Fibroblast of skin of back (primary cell): ENCODE measurements at places on chromosomes 3 and 15.

DNA sequence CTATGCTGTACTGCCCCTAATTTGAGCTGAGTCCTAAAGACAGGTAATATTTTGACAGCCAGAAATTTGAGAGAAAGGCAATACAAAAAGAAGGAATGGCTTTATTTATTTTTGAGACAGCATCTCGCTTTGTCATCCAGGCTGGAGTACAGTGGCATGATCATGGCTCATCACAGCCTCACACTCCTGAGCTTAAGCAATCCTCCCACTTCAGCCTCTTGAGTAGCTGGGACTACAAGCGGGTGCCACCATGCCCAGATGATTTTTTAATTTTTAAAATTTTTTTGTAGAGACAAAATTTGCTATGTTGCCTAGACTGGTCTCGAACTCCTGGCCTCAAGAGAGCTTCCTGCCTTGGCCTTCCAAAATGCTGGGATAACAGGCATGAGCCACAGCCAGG lies 77.4 kb upstream of the SLC4A7 start:
- no peak for DNase-seq

GRCh38 chr3:30970183-30970582 lies 75.7 kb upstream of the GADL1 start:
- DNase-seq = no peak

DNA sequence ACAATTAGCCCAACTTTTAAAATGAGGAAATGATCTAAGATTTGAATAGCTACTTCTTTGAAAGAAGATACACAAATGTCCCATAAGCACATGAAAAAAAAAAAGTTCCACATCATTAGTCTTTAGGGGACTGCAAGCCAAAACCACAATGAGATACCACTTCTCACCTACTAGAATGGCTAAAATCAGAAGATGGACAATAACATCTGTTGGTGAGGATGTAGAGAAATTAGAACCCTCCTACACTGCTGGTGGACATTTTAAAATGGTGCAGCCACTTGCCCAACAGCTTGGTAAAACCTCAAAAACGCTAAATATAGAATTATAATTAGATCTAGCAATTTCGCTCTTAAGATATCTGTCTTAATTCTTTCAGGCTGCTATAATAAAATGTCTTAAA lies 77.1 kb downstream of the MEX3B start:
- DNase-seq = no peak

DNA sequence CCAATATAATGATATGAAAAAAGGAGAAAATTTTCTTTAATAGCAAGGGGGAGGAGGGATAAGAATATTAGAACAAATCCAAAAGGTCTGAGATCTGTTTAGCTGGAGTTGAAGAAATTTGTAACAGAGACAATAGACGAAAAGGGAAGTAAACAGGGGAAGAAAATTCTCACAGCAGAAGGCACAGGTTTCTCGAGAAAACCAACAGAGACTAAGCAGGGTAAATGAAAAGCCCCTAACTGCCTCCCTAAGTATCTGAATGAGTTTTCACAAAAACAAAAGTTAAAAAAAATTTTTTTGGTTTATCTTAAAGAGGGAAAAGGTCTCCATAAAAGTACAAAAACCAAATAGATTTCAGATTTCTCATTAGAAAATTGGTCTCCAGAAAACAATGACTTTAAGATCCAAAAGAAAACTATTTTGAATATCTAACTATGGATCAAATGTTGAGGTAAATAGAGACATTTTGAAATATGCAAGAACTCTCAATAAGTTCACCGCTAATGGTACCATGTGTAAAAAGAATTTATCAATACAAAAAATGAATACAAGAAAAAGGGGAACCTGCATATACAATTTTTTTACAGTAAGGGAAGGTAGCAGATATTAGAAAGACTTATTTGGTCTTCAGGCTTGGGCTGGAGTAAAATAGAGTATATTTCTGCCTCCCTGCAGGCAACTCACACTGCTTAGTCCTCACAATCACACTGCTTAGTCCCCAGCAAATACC lies 23.9 kb upstream of the NEK10 start:
- no peak for DNase-seq

DNA sequence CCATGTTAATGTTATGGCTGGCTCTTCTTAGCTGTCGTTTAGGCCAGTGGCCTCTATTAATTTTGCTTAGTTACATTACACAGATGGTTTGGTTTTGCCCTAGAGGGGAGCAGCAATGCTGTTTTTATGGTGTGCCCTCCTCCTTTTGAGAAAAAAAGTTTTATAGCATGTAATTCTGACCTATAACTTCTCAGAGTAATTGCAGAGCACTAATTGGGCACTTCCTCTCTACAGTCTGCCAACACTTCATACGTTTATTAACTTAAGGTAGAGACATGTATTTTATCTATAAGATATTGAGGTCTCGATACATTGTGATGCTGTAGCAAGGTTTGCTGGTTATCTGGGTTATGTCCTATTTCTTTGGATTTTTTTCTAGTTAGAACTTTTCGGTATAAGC lies 12.2 kb downstream of the SLC25A26 start:
- no peak for DNase-seq

GRCh38 chr15:28191832-28192231 lies 92.7 kb upstream of the OCA2 start:
- peak; percentile 23 for DNase-seq

DNA sequence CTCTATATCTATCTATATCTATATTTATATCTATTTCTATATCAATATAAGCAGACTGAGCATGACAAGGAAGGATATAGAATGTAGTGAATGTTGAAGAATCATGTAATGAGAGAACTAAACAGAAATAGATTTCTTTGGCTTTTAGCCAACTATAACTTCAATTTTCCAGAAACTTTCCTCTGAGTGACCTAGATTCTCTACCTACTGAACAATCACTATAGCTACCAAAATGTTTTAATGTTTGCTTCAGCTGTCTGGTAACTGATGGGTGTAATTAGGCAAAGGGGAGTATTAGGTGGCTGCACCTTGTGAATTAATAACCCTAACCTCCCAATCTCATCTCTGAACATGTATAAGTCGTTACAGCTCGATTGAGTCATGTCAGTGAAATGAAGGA lies 76.4 kb upstream of the ROBO1 start:
- DNase-seq = peak; percentile 12

DNA sequence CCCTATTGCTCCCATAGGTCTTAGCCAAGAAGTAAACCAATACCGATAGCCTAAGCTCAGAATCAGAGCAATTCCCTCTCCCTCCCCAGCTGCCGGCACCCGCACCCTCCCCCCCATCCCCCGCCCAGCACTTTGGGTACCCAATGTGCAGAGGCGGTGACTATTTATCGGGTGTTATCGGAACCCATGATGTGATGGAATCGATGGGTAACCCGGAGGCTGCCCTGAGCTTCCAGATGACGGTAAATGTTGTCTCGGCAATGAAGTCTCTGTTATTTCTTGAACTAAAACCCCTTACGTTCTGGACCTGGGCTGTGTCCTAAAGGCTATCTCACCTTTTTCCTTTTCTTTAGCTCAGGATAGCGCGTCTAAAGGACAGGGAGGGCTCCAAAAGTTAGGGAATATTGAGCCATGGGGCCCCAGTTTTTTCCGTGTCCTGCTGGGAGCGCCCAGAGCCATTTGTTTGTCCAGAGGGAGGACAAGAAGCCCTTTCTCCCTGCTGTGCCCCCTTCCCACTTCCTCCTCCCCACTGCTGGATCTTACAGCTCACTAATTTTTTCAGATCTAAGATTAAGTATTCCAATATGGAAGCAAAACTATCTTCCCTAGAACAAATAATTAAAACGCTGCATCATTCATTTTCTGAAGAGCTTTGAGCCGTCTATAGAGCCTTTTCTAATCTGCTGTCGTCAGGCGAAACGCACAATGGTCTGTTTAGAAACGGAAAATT lies 1.5 kb downstream of the SLITRK3 start:
- DNase-seq = no peak

GRCh38 chr15:35393398-35393797 lies 152.6 kb downstream of the DPH6 start:
- DNase-seq = peak; percentile 38

DNA sequence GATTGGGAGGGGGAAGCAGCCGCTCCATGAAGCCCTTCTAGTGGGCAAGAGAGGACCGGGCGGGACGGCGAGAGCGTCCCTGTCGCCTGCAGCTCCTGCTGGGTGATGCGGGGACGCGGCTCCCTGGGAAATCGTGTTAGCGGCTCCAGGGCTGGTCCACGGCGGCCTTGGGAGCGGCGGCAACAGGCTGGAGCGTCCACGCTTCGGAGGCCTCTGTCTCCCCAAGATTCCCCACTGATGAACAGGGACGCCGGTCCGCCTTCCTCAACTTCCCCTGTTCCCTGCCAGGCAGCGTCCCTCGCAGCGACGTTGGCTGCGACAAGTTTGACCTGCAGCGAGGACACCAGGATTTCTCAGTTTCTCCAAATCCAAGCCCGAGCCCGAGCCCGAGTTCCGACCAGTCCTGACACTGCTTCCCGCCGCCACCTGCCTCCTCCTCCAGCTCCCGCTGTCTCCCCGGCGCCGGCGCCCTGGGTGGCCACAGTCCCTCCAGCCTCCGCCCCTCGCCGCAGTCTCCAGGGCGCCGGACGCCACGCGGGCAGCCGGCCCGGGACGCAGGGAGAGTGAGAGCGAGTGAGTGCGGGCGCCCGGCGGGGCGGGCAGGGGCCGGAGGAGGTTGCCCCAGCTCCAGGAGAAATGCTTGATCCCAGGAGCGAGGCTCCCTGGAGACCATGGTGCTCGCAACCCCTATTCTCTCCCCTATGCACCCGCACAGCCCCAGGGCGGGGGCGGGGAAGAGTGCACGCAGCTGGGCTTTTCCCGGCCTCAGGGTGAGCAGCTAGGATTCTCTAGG lies 78.1 kb upstream of the RNF7 start:
- peak; percentile 59 for DNase-seq

GRCh38 chr3:102599819-102600576 lies 165.2 kb downstream of the ZPLD1 start:
- DNase-seq = no peak

GRCh38 chr3:55147856-55148720 lies 220.2 kb upstream of the LRTM1 start:
- DNase-seq = peak; percentile 47

DNA sequence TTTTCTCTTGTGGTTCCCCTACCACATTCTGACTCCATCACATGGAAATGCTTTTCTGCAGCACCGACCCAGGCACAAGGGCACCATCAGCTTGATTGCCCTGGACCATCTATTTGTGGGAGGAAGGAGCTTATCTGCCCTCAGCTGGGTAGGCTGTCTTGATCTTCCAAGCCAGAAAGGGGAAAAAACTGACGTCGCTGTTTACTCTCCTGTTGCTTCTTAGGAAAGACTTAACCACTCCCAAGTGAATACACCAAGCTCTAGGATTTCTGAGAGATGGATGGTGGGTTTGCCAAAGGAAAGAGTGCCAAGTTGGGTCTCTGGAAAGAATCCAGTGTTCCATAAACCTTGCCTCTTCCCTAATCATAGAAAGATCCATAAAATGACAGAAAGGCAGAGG lies 4.0 kb downstream of the TNFAIP8L3 start:
- no peak for DNase-seq

DNA sequence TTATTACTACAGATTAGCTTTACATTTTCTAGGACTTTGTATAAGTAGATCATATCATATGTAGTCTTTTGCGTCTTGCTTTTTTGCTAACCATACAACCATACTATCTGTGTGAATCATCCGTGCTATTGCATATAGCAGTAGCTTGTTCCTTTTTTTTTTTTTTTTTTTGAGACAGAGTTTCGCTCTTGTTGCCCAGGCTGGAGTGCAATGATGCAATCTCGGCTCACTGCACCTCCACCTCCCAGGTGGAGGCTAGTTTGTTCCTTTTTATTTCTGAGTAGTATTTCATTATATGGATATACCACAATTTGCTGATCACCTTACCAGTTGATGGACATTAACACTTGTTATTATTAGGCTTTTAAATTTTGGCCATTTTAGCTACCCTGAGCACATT lies 54.5 kb upstream of the TBL1XR1 start:
- no peak for DNase-seq

GRCh38 chr3:53486961-53487654 lies 7.3 kb upstream of the CACNA1D start:
- no peak for DNase-seq

GRCh38 chr15:68586274-68586961 lies 7.6 kb downstream of the CORO2B start:
- DNase-seq = peak; percentile 79

- no peak for DNase-seq
Observed at GRCh38 chr3:69716119-69716518, 23.1 kb upstream of the MITF start.

DNA sequence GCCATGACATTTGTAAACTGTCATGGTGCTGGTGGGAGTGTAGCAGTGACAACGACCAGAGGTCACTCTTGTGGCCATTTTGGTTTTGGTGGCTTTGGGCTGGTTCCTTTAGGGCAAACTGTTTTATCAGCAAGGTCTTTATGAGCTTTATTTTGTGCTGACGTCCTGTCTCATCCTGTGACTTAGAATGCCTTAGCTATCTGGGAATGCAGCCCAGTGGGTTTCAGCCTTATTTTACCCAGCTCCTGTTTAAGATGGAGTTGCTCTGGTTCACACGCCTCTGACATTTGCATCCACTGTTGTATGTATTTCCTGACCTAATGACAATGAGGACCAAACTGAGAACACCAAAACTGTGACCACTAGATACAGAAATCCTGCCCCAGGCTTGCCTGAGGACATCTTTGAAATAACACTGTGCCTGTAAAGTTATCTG lies 37.6 kb downstream of the RAB8B start:
- no peak for DNase-seq

DNA sequence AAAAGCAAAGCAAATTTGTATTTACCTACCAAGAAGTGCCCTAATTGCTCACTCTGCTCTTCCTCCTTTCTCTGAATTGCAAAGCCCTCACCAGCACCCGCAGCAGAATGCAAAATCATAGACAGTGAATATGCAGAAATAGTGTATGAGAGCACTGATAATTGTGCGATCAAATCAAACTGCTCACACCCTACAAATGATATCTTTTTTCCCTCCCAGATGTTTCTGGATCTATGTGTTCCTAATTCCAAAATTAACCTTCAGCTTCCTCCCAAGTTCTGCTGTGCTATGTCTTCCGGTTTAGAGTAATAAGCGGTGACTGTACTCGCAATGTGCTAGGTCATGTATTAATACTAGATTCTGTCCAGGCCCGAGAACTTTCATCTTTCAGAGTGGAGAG lies 3.4 kb downstream of the GHSR start:
- DNase-seq = no peak

GRCh38 chr15:98983334-98983733 lies 24.3 kb downstream of the PGPEP1L start:
- peak; percentile 74 for DNase-seq

- DNase-seq = peak; percentile 42
Observed at GRCh38 chr15:66287461-66288057, 5.8 kb upstream of the DIS3L start.

DNA sequence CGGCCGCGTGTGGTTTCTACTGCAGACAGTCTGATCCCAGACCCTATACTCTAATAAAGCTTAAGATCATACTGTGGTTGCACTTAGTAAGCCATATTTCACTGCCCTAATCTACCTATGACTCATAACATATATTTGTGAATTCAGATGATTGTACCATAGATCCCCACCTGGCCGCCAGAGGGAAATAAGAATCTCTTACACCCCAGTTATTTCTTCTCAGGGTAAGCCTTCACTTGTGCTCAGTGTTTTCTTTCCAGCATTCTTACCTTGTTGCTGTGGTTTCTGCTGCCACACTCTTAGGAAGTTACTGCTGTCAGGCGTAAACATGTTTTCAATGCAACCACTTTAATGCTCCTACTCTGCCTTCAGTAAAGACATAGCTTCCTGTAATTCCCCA lies 105.9 kb downstream of the B3GALNT1 start:
- DNase-seq = no peak
